ENCODE measurements at places on chromosomes 13 and 19.
A peak's percentile ranks its signal among the peaks of the same experiment; 100 is the strongest.

- DNase-seq = no peak
Observed at GRCh38 chr19:19584356-19584755, 34.1 kb downstream of the PBX4 start.

DNA sequence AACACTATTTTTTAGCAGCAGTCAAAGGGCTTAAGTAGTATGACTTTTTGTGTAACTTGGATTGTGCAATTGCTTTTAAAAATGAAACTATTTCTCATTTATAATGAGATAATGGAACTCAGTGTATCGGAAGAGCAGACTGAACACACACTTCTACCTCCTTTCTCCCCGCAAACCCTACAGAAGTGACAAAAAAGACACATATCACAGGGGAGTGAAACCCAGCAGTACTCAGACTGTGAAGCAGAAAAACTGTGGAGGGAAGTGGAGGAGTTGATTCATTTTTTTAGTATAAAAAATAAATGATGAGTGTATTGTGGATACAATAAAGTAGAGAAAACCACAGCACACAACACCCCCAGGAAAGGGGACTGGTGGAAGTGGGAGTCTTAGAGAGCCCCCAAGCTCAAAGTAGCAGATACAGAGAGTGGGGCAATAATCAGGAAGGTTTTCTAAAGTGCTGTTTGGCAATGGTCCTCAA, 9.7 kb downstream of the LPAR6 start:
- DNase-seq = no peak

DNA sequence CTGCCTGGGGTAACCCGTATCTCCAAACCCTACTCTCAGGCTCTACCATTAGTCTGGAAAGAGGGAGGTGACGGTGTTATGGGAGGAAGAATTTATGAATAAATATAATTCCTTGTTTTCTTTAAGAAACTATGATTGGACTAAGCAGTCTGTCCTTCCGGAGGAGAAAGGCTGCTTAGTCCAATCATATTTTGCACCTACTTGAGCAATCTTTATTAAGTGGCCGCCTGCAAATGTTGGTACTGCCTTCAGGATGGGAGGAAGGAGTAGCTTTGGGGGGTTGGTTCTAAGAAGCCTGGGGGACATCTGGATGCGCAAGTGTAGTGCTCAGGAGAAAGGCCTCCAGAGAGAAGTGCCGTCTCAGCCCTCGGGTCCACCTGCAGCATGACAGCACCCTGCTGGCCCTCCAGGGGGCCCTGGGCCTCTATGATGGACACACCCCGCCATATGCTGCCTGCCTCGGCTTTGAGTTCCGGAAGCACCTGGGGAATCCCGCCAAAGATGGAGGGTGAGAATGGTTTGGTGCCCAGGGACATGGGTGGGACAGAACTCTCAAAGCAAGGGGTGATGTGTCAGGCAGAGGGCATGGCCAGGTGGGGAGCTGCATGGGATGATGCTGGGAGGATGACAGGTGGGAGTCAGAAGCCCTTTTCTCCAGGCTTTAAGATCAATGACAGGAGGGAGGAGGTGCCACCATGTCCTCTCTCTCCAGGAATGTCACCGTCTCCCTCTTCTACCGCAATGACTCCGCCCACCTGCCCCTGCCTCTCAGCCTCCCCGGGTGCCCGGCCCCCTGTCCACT, 4.1 kb downstream of the ACP4 start:
- no peak for DNase-seq

DNA sequence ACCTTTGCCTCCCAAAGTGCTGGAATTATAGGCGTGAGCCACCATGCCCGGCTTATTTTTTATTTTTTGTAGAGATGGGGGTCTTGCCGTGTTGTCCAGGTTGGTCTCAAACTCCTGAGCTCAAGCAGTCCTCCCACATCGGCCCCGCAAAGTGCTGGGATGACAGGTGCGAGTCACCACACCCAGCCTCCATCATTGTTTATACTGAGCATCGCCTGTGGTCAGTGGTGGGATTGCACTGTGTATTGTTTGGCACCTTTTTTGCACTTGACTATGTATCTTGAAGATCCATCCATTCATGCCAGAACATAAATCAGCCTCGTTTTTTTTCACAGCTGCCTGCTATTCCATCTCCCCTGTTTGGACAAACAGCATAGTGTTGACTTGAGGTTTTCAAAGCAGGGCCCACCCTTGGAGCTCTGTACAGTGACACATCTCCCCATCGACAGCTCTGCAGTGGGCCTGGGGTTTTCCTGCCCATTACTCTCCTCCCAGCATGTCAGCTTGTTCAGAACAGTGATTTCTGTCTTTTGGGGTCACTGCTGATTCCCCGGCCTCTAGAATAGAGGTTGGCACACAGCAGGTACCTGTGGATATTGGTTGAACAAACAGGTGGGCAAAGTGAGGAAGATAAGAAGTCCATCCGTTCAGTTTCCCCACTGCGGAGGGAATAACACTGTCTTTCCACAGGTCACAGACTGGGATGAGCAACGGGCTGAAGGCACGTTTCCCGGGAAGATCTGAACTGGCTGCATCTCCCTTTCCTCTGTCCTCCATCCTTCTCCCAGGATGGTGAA, 8.2 kb upstream of the UPK1A start:
- DNase-seq = no peak

GRCh38 chr13:91134803-91135184, 212.7 kb upstream of the MIR17HG start:
- no peak for DNase-seq

GRCh38 chr19:19591133-19591825, 27.2 kb downstream of the PBX4 start:
- DNase-seq = peak; percentile 53

DNA sequence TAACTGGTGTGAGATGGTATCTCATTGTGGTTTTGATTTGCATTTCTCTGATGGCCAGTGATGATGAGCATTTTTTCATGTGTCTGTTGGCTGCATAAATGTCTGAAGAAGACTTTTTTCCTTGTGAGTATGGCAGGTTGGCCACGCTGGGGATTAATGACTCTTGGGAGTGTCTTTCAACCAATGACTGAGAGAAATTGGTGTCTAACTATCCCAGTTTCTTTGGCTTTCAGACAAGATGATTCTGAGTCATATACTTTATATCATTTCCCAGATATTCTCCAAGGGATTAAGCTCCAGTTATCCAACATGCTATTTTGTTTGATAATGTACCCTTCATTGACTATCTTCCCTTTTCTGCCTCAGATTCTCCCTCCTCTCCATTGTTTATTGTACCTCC, 35.5 kb upstream of the CSNK1A1L start:
- DNase-seq = no peak

- no peak for DNase-seq
Observed at GRCh38 chr13:91313103-91313502, 34.4 kb upstream of the MIR17HG start.

- DNase-seq = no peak
Observed at GRCh38 chr13:106489849-106490568, 45.5 kb downstream of the EFNB2 start.

DNA sequence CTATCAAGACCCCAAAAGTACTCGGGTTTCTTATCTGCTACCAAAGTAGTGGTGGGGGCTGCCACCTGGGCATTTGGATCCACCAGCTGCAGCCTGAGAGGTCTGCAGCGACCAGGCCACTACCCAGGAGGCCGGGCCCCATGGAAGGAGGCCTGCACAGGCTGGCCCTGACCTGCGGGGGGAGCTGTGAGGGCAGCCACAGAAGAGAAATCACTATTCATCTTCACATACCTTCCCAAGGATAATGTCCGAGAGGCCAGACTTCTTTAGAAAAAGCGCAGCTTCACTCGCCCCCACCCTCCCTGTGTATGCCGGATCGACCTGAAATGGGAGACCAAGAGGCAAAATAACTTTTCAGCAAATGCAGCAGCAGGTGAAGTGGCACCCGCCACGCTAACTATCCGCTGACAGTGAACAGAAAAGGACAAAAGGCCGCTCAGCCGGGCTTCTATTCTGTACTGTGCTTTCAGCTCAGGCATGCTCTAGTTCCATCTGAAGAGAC, 30.1 kb downstream of the EPS15L1 start:
- no peak for DNase-seq

DNA sequence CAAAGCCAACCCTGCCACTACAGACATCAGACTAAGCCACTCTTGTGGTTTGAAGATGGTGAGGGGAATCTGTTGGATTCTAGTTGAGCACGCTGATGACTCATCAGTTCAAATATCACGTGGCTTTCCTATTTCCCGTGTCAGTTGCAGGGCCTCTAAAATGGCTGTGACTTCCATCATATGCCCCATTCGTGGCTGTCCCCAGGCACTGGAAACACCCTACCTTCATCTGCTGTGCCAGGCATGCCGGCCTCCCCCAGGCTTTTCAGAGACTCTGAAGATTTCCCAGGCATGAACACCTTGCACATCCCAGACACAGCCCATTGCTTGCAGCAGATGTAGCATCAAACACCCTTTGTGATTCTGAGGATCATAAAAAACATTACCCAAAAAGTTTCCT, 659.9 kb downstream of the UQCRFS1 start:
- no peak for DNase-seq

GRCh38 chr13:95113601-95114000, 187.7 kb downstream of the ABCC4 start:
- no peak for DNase-seq

DNA sequence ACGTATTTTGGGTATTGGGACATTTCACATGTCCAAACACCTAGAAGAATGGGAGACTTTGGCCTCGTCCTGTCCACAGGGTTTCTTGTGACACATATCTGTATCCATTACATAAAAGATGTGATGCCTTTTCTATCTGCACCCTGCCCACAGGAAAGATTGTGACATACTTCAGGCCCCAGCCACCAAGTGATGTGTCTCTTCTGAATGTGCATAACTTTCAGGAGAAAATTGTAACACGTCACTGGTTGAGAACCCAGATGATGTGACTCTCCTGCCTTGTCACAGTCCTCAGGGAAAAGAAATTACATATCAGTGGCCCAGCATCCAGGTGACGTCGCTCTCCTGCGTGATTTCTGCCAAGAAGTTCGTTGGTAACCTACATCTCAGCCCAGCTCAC, 21.0 kb upstream of the ZNF681 start:
- no peak for DNase-seq

DNA sequence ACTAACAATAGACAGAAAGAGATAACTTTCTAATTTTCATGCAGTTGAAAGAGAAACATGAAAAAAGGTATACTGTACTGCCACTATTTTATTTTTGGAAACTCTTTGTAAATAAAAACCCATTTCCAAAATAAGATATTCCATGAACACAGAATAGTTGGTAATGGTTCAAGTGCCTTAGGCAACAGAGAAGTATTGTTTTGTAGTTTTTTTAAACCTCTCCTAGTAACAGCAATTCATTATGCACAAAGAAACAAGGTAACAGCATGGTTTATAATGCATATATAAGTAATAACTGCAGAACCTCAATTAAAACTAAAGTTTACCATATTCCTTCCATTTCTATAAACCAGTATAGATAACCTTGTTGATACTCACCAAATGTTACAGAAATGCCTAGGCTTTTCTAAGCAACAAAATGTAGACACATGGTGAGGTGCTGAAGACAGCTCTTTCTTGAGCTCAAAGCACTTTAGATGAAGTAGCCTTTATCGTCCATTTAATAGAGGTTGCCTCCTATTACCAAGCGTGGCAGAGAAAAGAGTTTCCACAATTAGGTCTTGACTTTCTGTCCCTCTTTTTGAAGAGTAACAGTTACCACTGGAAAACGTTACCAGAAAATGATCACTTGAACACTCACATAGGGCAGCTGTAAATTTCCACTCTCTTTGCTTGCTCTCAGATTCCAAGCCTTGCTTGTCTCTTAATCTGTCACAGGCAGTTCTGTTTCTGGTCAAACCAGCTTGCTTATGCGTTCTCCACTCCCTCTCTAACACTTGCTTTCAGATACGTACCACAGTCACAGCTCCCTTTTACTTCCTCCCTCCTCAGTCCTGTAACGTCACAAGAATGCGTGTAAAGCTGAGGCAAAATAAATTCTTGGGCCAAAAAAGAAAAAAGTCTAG, 42.9 kb downstream of the CAB39L start:
- no peak for DNase-seq

DNA sequence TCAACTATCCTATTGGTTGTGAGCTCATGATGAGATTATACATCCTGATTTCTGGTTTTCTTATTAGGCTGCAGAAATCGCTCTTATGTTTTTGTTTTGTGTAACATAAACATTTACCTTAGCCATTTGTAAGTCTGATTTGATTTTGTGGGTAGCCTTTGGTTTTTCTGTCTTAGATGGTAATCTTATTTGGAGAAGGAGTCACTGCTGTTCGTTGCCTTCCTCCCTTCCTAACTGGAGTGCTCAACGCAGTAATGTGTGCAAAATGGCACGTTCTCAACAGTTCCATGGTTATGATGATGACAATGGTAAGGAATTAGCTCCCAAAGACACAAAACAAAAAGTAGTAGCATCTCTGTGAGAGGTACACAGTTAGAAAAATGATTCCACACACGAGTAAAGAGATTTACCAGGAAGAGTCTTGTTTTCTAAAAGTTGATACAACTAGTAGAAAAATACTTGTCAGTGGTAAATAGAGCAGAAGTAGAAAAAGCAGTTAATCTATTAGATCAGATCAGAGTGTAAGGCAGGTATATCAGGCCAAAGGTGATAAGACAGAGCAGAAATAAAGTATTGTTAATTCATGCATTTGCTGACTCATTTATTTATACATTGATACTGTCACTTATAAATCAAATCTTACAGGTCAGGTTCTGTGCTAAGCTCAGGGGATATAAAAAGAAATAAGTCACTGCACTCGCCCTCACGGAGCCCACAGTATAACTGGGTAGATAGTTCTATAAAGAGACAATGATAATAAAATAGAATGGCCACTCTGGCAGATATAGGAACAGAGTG, 270.0 kb downstream of the NALCN start:
- DNase-seq = no peak

DNA sequence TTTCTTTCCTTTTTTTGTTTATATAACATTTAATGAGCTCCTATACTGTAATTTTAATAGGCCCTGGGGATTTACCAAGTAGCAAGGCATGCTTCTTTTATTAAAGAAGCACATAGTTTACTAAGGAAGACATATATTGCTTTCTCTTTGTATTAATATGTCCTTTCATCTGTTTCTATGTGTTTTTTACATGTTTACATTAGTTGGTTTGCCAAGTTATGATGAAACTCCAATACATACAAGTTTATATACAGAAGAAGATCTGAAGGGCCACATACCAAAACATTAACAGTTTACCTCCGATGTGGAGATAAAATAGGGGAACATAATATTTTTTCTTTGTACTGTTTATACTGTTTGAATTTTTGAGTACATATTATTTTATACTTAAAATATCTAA, 100.9 kb downstream of the LACC1 start:
- no peak for DNase-seq

DNA sequence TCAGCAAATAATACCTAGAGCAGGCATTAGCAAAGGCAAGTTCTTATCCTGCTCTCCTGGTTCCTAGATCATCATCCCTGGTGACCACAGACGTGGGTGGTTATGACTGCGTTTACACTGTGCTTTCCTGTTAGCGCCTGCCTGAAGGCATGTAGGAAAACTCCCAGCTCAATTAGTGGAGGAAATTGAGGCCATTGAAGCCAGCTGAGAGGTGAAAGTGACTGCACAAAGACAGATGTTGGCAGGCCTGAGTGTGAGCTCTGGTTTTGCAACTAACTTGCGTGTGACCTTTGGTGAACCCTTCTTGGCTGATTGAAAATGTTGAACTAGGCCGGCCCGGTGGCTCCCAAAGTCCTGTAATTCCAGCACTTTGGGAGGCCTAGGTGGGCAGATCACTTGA, 17.5 kb upstream of the NWD1 start:
- peak; percentile 11 for DNase-seq
